ENCODE measurements at places on chromosomes 3 and 15.

DNA sequence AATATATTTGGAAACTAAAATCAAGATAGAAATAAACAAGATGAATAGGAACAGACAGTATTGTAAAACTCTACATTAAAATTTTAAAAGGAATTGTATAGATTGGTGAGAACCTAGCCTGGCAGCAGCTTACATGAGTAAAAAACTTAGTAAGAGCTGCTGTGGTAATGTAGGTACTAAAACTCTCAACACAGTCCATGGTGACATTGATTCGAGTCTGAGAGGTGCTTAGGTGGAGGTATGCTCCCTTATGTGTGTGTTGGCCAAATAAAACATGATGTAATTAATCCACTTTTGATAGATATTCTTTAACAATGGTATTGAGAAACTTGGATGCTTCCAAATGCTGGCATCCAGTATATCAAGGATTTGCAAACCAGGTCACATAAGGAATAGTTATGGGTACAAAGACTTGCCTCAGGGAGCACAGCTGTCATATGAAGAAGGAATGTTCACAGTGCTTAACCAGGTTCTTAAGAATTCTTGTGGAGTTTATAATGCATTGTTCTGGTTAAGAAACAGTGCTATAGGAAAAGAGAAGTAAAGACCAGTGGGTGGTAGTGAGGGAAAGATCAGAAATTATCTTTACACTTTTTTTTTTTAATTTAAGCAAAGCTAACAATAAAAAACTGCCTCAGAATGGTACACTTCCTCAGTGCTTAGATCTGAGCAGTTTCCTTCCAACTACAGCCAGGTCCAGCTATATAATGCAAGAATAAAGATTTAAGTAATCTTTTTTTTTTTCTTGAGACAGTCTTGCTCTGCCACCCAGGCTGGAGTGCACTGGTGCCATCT is 24.6 kb upstream of the IL20RB start:
- no peak for DNase-seq

DNA sequence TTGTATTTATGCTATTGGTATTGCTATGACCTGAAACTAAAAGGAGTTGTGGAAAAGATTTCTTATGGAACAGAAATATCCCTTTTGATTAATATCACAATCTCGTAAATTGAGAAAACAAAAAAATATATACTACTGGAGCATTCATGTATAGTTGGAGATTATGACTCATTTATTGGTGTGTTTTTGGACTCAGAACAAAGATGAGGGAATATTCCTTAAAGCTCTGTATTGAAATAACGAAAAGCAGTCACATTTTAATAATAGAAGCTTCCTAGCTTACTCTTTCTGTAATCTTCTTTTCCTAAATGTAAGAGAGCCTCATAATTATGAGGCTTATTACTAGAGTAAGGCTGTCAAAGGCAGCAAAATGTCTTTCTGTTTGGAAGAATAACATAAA is 14.3 kb downstream of the CTNNB1 start:
- DNase-seq, result no peak

- DNase-seq, result no peak
Observed at GRCh38 chr3:138673641-138674530, 65.3 kb downstream of the FAIM start.

- no peak for DNase-seq
Observed at GRCh38 chr3:123586131-123586530, 1.3 kb upstream of the HACD2 start.

DNA sequence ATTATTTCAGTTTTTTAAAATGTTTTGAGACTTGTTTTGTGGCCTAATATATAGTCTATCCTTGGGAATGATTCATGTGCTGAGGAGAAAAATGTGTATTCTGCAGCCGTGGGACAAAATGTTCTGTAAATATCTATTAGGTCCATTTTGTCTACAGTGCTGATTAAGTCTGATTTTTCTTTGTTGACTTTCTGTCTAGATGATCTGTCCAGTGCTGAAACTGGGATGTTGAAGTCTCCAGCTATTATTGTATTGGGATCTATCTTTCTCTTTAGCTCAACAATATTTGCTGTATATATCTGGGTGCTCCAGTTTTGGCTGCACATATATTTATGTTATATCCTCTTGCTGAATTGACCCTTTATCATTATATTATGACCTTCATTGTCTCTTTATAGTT is 85.2 kb downstream of the UBE2E2 start:
- DNase-seq, result no peak

DNA sequence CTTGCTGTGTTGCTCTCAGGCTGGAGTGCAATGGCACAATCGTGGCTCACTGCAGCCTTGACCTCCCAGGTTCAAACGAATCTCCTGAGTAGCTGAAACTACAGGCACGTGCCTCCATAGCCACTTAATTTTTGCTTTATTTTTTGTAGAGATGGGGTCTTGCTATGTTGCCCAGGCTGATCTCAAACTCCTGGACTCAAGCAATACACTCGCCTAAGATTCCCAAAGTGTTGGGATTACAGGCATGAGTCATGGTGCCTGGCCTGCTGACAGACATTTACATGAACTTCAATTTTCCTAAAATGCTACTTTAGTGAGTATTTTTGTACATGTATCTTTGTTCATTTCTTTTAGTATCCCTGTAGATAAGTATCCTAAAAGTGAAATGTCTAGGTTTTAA is 132.3 kb downstream of the SUCLG2 start:
- no peak for DNase-seq

GRCh38 chr15:69783211-69783610 is 314.5 kb downstream of the TLE3 start:
- no peak for DNase-seq

- DNase-seq, result no peak
Observed at GRCh38 chr15:96542130-96542770, 211.8 kb downstream of the NR2F2 start.

- DNase-seq, result no peak
Observed at GRCh38 chr15:43776101-43776717, 557 bp downstream of the ELL3 start.

DNA sequence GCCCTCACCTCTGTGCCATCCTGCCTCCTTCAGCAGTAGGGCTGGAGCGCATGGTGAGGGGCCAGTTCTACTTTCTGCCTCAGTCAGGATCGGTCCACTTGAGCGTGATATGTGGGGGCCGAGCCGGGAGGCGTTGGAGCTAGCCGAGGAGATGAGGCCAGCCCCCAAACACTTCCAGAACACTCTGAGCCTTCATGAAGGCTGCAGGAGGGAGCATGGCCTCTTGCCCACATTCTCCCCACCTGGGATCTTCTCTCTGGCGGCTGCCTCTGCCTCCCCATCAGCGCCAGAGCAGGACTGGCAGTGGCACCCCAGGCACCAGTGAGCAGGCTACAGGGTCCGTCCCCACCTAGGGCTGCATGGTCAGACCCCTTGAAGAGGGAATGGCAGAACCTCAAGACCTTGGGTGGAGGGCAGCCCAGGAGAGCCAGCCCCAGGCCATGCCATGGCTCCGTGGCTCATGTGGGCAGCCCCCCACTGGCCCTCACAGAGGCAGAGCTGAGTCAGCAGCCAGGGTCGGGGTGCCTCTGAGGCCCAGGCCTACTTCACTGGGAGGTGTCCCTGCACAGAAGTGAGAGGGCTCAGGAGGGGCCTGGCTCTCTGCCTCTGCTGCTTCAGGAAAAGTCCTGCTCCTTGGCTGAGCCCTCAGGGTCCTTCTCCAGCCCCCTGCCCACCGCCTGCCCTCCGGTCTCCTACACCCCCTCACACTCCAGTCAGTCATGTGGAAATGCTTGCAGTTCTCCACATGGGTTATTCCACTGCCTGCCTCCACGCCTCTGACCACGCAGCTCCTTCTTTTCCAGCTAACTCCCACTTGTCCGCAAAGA is 28.1 kb upstream of the CYP11A1 start:
- DNase-seq, result no peak

GRCh38 chr15:85691350-85692240 is 103.1 kb downstream of the KLHL25 start:
- no peak for DNase-seq

GRCh38 chr15:66252685-66253417 is 699 bp downstream of the MEGF11 start:
- DNase-seq, result no peak

GRCh38 chr15:72838311-72838731 is 54.8 kb upstream of the ADPGK start:
- no peak for DNase-seq

DNA sequence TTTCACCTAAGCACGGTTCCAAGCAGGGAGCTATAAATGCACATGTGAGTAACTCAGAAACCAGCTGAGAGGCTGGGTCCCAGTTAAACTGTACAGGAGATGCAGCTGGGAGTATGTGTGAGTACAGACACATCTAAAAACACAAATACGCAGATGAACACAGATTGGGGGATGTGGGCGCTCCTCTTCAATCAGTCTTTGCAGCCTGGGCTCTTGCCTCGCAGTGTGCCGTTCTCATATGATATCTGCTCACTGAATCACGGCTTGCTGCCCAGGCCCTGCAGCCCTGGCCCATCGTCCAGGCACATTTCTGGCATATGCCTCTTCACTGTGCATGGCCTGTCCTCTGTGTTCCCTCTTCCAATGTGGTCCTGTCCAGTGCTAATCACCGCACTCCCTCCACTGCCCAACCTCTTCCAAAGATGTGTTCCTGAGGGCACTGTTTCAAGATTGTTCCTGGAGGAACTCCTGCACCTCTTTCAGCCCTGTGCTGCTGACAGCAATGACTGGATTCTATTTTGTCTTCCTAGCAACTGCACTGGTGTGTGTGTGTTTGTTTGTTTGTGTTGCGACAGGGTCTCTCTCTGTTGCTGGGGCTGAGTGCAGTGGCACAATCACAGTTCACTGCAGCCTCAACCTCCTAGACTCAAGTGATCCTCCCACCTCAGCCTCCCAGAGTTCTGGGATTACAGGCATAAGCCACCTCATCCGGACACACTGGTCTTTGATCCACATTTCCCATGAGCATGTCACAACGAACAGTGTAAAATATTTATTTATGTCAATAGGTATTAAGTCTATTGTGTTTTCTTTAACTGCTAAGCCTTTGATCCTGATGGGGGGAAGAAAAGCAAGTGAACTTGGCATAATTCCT is 17.0 kb downstream of the CA12 start:
- no peak for DNase-seq

GRCh38 chr3:4517643-4518311 is 24.6 kb downstream of the ITPR1 start:
- DNase-seq, result no peak

DNA sequence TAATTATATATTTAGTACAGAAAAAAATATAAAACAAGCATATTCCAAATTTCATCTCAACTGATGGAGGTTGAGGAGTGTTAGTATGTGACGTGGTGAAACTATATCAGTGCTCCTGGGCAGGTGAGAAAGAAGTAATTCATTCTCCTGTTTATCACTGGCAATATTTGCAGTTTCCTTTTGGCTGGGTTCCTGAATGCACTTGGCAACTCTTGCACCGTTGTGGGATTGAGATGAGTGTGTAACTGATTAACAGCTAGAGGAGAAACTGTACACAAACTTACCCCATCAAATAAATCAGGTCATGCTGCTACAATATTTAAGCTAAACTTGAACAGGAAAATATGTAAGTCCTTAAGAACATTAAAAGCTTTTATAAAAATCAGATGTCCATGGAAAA is 2.1 kb upstream of the ATP13A4 start:
- DNase-seq, result no peak

GRCh38 chr3:17431004-17431403 is 311.4 kb downstream of the TBC1D5 start:
- DNase-seq, result no peak

GRCh38 chr15:81809543-81809942 is 236.3 kb downstream of the MEX3B start:
- DNase-seq, result no peak

DNA sequence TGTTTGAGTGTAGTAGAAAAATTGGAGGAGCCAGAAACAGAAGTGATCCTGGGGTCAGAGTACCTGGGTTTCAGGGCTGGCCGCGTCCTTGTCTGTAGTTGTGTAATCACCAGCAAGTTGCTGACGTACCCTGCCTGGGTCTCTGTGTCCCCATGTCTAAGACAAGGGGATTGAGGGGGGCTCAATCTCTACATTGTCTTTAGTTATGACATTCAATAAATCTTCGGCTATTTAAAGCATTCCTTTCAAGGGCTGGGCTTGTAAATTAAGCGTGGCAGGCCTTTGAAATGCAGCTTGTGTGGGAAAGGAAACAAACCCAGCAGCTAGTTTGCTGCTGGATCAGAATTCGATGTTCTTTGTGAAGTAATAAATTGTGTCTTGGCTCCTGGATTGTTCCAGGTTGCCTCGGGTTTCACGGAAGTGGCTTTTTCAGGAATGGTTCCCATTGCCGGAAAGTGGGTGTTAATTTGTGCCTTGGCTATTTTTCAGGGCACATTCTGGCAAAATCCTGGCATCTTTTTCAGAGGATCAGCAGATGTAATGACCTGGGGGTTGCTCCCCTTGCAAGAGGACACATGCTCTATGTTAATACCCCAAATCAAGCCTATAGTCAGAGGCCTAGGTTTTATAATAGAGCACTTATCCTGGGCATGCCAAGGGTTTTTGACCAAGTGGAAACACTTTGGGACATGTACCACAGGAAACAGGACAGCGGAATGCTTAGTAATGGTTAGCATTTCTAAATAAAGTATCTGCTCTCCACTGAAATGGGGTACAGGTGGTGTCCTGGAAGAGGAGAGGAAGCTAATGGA is 294.8 kb upstream of the NR2E3 start:
- no peak for DNase-seq

- no peak for DNase-seq
Observed at GRCh38 chr3:171213907-171214306, 187.4 kb upstream of the SLC2A2 start.

- no peak for DNase-seq
Observed at GRCh38 chr15:35043373-35044095, 41.6 kb downstream of the NANOGP8 start.

DNA sequence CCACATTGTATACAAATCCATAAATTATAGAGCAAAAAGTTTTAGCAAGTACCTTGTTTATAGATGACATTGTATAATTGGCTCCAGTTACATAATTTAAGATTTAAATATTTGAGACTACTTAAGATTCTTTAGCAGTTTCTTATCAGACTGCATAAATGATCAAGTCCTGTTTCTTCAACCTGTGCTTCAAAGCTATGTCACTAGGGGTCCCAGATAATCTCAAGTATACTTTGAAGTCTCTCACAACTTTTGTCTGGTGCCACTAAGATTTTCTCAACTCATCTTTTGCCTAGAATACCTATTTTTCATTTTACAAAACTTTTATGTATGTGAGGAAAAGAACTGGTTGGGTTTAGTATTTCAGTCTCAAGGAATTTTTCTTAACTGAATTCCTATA is 205.5 kb downstream of the STAG1 start:
- no peak for DNase-seq

- no peak for DNase-seq
Observed at GRCh38 chr3:5126586-5126985, 4.5 kb downstream of the ARL8B start.
